Metanephros (tissue), 2 donors: ENCODE measurements at places on chromosomes 12 and 14. TPM values are rescaled to one million over a fixed set of nuclear protein-coding genes. Genes with fewer than 3 reads are reported as not detected.

The INHBE gene
- total RNA-seq: 0.23 TPM

The EXOC5 gene
- total RNA-seq: 40.9 TPM

The AKAP5 gene
- total RNA-seq: 4.6 TPM

The LHX5 gene
- total RNA-seq: not detected

The CPNE6 gene
- not detected for total RNA-seq

The SLCO1B1 gene
- not detected for total RNA-seq

The CMKLR1 gene
- 7.5 TPM for total RNA-seq

The TAS2R50 gene
- 7.0 TPM for total RNA-seq

The KRT3 gene
- total RNA-seq: not detected

The GLT8D2 gene
- 15.2 TPM for total RNA-seq

The GLIPR1 gene
- total RNA-seq: 12.8 TPM

The MMP14 gene
- 112 TPM for total RNA-seq
